ENCODE measurements at places on chromosomes 16 and 17.

- no peak for DNase-seq
Observed at GRCh38 chr16:30041841-30042240, 10.8 kb upstream of the TLCD3B start.

DNA sequence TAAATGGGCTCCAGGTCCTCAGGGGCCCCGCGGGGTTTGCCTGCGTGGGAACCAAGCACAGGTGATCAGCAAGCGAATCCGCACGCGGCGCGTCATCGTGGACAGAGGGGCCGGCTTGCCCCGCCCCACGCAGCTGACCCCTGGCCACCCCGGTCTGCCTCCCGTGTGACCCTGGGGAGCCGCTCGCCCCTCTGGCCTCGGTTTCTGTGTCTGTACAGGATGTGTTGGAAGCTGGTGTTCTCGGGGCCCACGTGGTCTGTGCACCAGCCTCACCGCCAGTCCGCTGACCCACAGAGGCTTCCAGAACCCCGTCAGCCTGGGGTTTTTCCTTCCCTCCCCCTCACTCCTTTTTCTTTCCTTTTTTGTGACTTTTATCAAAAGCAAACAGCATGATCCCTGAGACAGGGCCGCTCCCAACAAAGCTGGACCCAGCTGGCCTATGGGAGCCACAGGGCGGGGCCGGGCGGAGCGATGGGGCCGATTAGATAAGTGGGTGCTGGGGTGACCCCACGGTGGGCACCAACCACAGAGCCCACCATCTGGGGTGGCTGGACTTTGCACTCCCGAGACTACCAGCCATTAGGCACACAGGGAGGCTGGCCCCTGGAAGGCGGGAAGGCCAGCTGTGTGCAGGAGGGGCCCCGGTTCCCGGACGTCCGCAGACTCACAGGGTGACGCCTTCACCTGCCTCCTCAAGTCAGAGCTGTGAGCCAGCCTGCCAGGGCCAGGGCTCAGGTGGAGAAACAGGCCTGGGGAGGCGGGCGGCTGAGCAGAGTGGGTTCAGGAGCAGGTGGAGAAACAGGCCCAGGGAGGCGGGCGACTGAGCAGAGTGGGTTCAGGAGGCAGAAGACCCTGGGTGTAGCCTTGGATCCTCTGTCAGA lies 56.0 kb downstream of the ZFPM1 start:
- DNase-seq = no peak

GRCh38 chr16:89867918-89868317 lies 5.5 kb upstream of the TCF25 start:
- DNase-seq = no peak

GRCh38 chr16:25895380-25895779 lies 203.6 kb downstream of the HS3ST4 start:
- no peak for DNase-seq

DNA sequence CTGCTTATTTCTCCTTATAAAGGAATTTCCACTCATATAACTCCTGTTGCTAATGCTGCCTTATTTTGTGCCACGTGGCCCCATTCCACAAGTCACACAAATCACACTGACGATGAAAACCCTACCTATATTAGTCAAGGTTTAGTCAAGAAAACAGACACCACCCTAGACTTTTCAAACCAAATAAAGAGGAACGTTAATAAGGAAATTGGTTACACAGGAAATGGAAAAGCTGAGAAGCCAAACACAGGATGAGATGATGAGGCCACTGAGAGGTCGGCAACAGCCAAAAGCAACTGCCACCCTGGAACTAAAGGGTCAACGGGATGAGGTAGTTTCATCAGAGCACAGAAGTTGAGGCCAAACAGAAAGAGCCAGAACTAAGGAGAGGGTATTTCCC lies 47.3 kb upstream of the ALOX12 start:
- DNase-seq = no peak

DNA sequence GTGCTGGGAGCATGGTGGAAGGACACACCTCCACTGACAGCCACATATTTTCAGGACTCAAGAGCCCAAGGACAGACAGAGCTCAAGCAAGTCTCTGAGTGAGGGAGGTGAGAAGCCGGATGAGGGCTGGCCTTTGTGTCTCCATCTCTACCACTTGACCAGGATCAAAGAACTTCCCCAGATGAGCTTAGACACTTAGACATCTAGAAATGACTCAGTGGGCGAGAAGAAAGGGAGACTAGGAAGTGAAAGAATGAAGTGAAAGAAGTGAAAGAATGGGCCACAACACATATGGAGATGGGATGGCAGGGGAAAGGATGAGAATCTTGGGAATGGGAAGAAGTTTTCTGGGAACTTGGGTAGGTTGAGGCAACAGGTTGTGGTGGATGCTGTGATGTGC lies 274.9 kb upstream of the CCL2 start:
- DNase-seq = no peak

DNA sequence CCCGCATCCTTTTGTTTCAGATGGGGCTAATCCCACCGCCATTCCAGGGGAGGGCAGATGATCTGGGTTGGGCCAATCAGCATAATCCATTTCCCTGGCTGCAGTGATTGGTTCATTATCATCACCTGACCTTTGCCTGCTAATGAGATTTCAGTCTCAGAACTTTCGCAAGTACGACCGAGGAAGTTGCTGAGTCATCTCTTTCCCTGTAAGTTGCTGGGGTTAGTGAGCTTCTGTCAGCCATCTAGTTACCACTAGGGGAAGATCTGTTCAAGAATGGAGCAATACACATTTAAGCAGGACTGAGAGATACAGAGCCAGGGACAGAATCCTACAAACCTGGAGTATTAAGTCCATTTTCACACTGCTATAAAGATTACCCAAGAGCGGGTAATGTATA lies 65.3 kb upstream of the NUDT7 start:
- no peak for DNase-seq

- no peak for DNase-seq
Observed at GRCh38 chr16:24045641-24046040, 209.9 kb downstream of the PRKCB start.

DNA sequence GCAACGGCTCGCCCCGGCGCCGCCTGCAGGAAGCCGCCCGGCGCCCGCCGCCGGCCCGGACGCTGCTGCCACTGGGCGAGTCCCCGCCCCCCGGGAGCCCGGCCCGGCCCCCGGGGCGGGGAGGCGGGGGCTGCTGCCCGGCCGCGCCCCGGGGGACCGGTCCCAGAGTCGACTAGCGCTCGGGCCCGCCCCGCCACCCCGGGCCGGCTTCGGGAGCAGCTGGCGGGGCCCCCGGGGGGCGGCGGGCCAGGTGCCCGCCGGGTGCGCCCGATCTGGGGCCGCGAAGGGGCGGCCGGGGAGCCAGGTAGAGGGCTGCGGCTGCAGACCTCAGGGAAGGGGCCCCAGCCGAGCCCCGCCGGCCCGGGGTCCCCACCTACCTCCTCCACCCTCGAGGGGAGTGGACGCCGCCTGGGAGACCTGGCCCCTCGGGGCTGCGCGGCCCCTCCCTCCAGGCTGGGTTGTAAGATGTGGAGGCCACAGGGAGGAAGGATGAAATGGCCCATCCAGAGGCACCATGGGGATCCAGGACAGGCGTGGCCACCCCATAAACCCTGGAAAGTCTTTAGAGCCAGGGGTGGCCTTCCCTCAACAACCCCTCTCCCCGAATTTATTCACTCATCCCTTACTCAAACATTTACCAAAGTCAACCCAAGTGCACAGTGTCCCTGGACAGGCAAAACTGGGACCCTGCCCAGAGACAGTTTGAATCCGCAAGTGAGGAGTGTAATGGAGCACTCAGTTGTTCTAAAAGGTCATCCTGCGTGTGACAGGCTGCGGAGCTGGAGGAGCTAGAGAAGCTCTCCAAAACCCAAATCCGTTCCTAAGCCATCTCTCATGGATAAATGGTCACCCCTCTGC lies at the start of gene CDYL2:
CDYL2 (minus strand) TSS at position 73 of the 858 bp plus-strand sequence. CDS start 425 bp downstream, outside the sequence.
- no peak for DNase-seq

- DNase-seq = no peak
Observed at GRCh38 chr16:6611535-6611934, 721.1 kb upstream of the RBFOX1 start.

GRCh38 chr16:30997725-30998711 lies 12.4 kb downstream of the STX1B start:
- no peak for DNase-seq

- no peak for DNase-seq
Observed at GRCh38 chr16:67719778-67720144, 645 bp upstream of the GFOD2 start.

DNA sequence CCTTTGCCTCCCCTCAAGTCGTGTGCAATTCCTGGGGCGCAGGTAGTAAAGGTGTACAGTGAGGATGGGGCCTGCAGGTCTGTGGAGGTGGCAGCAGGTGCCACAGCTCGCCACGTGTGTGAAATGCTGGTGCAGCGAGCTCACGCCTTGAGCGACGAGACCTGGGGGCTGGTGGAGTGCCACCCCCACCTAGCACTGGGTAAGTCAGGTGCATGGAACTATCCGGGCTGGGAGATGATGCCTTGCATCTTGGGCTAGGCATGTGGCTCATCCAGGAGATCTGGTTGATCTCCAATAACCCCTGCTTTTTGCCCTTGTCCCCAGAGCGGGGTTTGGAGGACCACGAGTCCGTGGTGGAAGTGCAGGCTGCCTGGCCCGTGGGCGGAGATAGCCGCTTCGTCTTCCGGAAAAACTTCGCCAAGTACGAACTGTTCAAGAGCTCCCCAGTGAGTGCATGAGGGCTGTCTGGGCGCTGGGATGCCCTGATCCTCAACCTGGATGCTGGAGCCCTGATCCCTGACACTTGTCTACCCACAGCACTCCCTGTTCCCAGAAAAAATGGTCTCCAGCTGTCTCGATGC lies 5.2 kb downstream of the GRB7 start:
- DNase-seq = no peak

DNA sequence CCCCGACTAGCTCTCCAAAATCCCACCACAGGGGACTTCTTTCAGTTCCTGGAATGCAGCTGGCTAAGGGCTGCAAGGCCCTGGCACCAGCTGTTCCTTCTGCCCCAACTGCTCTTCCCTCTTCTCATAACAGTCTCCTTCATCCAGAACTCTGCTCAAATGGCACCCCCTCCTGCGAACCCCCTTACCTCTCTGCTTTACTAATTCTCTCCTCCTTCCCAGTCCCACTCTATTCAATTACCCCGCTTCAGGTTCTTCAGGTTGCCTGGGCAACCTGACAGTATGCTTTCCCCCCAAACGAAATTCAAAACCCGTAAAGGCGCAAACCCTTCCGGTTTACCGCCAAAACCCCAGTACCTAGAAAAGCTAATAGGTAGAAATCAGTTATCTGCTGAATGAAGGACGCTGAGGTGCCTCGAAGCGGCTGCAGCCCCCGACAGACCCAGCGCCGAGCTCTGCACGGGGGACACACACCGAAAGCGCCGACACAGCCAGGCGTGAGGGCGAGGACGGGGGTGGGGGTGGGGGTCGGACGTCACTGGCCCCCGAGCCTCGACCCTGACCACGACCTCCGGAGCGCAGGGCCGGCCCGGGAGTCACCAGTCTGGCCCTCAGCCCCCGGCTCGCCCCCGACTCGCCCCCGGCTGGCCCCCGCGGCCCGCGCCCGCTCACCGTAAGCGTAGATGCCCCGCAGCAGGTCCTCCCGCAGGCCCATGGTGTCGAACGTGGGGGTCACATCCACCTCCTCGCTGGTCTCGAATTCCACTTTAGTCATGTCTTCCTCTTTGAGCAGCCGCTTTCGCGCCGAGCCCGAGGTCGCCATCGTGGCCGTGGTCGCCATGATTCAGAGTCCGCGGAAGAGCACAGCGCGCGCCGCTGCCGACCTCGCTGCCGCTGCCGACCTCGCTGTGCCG lies 550 bp downstream of the EIF4A3 start:
- no peak for DNase-seq

GRCh38 chr17:55448681-55449080 lies 27.0 kb upstream of the MMD start:
- no peak for DNase-seq

GRCh38 chr16:4800290-4801041 lies 2.0 kb downstream of the ROGDI start:
- DNase-seq = no peak

DNA sequence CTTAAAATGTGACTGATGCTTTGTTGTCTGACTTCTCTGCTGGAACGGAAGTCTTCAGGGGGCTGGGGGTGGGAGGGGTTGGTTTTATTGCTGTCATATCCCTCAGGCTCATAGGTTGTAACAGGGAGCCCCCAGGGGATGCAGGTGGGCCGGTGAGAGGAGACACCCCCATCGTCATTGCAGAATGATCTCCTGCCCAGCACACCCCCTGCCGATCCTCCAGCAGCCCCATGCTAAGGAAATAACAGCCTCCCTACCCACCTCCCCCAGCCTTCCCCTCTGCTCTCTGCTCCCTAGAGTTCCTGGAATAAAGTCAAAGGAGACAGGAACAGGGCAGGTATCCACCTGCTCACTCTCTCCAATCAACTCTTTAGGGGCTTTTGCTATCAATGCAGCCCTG lies 270.1 kb upstream of the TNRC6C start:
- DNase-seq = no peak

DNA sequence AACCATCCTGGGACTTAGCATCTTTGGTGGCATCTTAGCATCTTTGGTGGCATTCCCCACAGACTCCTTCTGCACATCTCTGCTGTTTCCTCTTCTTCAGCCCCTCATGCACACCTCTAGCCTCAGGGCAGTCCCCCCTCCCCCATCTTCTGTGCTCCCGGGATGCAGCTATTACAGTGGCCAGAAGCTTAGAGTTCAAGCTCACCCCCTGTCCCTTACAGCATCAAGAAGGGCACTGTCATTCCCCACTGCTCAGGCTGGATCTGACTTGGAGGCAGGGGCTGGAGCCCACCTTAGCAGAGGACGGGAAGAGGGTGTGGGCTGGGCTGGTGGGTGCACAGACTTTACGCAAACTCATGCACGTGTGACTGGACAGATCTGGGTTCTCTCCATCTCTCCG lies 650 bp downstream of the EPN3 start:
- no peak for DNase-seq

- DNase-seq = no peak
Observed at GRCh38 chr17:45229681-45230409, 8.2 kb downstream of the FMNL1 start.

Data from smooth muscle cell of the brain vasculature (primary cell).